ENCODE measurements at places on chromosomes 5 and 9.

GRCh38 chr9:82104252-82104651, 115.7 kb downstream of the SPATA31D1 start:
- no peak for DNase-seq

DNA sequence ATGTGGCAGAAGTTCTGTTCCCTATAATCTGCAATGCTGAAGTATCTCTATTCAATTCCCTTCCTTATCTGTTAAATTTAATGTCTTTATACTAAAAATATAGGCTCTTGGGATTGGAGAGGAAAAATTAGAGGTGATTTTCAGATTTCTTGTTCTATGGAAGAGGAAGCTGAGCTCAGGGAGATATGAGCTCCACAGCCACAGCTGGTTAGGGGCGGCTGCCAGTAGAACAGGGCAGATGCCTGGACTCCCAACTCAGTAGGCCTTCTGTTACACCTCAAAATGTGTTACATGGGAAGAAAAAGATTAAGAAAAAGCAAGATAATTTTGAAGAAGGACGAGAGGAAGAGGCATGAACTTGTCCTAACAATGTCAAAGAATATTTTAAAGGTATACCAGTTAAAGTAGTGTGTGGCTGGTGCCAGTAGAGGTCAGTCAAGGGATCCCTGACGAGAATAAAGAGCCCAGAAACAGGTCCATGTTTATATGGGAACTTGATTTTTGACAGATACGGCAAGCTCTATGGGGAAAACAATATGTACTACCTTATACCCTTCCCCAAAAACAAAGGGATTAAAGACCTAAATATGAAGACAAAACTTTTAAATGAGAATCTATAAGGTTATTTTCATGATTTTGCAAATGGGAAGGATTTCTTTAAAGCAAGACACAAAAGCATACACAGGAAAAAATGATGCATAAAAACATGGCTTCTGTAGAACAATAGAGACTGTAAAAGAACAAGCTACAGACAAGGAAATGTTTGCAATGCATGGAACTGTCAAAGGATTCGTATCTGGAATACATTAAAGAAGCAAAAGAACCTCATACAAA, 28.7 kb downstream of the DNAJC21 start:
- no peak for DNase-seq

DNA sequence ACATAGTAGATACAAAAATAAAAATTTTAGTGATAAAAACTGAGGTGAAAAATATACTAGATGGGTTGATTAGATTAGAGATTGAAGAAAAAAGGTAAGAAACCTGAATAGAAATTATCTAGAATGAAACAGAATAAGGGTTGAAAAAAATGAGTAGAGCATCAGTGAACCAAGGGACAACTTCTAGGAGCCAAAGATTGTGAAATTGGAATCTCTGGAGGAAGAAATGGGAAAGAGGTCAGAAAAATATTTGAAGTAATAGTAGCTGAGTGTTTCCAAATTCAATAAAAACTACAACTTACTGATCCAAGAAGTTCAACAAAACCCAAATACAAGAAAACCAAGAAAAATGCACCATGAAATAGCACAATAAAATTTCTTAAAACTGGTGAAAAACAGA, 116.6 kb upstream of the STARD4 start:
- DNase-seq, result no peak

DNA sequence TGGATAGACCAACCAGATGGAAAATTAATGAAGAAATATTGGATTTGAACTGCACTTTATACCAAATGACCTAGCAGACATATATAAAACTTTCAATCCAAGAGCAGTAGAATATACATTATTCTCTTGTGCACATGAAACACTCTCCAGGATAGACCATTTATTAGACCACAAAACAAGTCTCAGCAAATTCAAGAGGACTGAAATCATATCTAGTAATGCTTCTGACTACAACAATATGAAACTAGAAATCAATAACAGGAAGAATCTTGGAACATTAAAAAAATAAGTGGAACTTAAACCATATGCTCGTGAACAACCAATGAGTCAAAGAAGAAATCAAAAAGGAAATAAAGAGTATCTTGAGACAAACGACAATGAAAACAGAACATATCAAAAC, 150.0 kb upstream of the CD180 start:
- DNase-seq, result no peak

DNA sequence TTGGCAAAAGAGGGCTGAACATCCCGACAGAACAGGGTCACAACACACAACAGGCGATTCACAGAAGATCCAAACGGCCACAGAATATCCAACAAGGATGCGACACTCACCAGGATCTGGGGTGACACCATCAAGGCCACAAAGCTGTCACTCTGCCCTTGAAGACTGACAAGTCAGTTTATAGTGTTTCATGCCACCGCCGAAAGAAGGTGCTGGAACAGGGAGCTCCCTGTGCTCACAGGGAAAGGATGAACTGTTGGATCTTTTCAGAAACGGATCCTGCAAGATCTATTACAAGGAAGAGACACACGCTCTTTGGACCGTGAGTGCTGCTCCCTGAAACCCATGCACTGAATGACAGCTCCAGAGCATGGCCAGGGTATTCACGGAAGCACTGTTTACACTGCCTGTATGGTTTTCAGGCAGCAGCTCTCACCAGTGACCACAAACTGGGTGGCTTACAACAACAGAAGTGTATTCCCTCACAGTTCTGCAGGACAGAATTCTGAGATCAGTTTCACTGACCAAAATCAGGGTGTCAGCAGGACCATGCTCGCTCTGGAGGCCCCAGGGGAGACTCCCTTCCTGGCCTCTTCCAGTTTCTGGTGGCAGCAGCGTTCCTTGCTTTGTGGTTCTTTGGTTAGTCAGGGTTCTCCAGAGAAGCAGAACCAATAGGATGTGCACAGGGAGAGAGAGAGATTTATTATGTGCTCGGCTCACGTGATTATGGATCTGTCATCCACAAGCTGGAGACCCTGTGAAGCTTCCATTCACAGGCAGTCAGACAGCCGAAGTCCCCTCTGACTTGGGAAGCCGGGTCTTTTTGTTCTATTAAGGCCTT, 52.8 kb downstream of the SEMA4D start:
- DNase-seq, result no peak

DNA sequence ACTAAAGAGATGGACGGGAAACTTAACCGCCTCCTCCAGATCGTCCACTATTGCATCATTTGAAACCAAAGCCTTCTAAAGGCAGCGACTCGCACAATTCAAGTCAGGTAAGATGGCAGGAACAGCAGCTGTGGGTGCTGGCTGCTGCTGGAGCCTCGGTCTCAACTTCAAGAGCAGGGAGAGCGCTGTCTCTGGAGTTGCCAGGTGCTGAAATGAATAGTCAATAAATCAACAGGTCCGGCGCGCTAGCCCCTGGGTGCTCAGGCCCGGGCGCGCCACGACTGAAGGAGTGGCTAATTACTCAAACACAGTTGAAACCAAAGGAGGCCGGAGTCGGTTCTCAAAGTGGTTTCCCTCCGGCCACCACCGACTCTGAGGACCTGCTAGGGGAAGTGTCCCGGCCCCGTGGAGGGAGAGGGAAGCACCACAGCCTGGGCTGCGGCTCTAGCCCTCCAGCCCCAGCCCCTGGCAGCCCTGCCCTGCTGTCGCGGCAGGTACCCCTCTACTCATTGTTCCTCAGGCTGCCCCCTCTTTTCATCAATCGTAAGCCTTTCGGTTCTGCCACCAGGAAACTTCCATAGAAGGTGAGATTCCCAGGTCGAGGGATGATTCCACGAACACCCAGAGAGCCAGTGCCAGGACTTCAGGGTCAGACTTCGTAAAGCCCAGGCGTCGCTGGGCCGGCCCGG, 804 bp downstream of the TTC39B start:
- DNase-seq, result peak; percentile 79

DNA sequence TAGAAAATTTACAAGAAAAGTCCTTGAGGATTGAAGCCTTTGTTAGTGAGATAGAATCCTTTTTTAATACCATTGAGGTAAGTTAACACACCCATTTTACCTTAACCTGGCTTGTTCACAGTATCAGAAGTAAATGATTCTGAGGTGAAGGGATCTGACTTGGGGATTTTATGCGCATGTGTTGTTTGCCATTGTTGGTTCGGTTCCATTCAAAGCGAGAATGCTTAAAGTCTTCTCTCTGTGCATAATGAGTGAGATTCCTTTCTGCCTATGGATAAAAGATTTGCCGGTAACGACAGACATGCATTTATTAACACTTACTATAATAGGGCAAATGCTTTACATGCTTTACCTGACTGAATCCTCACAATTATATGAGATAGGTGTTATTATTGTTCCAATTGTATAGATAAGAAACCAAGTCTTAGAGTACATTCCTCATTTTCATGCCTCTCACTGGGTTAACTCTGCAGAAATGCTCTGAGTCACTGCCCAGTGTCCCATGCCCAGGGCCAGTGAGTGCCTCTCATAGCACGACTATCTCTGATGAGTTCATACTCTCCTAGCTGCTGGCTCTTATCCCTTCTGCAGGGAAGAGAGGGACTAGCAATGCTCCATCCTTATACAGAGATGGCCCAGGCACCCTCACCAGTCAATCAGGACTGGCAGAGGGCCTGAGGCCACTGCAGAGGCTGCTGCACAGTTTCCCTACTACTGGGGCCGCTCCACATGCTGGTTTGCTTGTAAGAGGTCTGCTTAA, 54.4 kb downstream of the CMYA5 start:
- DNase-seq, result no peak

DNA sequence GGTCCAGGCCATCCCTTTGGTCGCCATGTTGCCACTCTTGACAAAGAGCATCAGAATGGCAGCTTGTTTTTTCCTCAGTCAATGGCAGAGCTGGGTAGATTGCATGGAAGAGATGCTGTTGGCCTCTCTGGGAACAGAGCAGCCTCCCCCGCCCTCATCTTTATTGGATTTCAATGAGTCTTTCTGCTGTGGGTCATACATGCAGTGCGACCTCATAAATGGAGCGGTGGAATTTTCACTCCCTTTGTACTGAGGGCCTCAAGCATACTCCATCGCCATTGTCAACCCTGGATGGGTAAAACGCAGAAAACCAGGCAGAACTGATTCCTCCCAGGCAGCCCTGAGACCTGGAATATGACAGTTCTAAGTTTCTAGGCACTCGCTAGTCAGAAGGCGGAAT, 71.8 kb downstream of the ZNF618 start:
- peak; percentile 12 for DNase-seq

DNA sequence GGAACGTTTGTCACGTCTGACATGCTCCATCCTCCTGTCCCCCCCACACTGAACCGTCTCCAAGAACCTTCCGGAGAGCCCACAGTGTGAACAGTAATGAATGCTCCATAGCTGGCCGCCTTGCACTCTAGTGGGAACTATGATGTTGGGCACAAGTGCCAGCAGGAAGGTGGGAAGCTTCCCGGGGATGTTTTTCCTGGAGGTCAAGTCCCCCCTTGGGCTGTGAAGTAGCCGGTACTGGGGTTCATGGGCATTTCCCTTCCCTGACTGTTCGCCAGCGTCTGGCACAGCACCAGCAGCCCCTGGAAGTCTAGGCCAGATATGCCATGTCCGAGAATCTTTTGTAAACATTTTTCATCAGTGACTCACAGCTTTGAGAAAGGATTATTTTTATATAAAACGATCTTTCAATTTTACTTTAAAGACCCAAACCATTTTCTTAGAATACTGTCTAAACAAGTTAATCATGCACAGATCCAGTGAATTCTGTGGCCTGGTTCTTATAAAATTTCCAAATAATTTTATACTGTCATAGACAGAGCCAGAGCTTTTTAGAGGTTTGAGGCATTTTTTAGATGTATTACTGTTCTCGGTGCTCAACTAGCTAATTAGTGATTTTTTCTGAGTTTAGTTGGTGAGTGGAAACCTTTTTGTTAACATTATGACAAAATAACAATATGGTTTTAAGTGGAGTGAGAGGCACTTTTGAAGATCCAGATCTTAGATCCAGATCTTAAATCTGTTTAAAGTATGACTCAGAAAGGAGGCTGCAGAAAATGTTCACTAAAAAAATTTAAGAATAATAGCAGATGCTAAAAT, 11.6 kb downstream of the ABL1 start:
- peak; percentile 90 for DNase-seq

DNA sequence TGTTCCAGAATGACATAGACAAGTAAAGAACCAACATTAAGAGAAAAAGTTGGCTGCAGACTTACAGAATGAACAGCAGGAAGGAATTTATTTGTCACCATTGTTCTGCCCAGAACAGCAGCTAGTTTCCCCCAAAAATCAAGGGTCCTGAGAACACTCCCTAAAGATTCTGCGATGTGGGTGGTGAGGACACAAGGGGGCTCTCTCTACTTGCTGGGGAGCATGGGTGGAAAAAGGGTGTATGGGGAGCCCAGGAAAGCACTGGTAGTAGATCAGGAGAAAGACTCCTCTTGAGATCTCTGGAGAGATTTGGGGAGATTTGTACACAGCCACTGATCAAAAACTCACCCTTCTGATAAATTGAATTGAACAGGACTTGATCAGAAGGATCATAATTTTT, 316.5 kb downstream of the KCTD16 start:
- no peak for DNase-seq
